ENCODE measurements at places on chromosomes 4 and X.

DNA sequence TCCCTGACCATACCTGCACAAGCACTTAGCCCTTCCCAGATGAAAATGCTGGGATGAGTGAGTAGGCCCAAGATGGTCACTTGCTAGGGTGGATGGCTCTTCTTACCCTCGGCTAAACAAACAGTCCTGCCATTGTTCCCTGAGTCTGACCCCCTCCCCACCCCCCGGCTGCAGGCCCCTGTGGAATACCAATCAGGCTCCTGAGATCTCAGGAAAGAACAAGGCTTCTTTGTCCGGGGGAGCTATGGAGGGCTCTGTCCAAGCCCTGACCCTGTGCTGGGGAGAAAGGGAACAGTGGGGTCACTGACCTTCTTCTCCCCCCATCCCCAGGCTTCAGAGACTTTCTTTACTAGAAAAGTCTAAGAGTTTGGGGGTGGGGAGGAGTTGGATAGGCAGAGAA, 6.0 kb downstream of the PLP1 start:
- no peak for DNase-seq

DNA sequence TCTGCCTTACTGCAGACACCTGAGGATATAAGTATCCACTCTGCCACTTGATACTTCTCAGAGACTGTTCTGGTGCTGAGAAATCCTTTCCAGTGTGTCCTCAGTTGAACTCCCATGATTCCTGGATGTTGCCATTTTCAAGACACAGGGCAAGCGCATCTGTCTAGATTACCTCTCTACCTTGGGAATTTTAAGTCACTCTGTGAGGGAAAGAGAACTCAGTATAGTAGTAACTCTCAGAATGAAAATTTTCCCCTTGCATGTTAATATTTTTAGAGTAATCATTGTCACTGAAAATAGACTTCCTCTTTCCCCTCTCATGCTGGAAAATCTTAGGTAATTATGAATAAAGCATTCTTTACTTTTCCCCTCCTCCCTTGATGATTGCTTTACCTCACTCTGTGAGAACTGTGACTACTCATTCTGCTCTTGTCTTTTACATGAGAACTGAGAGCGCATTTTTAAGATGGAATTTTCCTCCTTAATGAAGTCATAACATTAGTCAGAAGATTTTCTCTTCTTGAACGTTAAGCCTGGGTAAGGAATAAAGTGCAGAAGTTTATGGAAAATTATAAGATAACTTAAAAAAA, 45.0 kb downstream of the TET2 start:
- DNase-seq = no peak

- DNase-seq = no peak
These were observed 477 bp downstream of the SLC35A2 start for GRCh38 chrX:48910926-48911411.

DNA sequence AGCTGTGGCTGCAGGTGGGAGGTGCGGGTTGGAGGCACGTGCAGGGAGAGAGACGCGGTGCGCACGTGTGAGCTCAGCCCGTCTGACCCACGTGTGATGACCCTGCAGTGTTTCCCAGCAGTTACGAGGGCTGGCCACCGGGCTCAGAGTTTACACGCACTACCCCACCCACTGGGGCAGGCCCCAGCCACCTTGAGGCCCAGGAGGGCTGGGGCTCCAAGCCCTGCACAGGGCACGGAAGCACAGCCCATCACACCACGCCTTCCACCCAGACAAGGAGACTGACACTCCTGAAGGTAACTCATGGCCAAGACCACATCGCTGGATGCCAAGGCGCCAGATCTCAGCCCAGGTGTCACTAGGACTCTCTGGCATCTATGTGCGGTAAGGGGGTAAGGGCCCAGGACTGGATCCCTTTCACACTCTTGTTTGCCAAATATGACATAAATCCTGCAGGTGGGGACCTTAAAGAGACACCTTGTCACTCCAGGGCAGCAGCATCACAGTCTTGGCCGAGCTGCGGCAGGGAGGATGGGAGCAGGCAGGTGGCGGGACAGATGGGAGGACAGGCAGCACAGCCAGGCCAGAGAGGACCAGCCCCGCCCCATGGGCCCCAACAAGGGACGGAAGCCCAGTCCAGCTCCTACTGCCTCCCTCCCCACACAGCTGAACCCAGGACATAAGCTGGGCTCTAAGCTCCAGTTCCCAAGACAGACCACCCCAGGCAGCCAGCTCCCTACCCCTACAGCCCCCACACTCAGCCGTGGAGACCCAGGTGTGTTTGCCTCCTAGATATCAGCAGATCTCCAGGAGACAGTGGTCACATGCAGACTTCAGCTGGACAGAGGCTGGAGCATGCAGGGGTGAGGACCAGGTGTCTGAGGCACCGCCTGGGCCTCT, 56.8 kb downstream of the ZFYVE28 start:
- no peak for DNase-seq

DNA sequence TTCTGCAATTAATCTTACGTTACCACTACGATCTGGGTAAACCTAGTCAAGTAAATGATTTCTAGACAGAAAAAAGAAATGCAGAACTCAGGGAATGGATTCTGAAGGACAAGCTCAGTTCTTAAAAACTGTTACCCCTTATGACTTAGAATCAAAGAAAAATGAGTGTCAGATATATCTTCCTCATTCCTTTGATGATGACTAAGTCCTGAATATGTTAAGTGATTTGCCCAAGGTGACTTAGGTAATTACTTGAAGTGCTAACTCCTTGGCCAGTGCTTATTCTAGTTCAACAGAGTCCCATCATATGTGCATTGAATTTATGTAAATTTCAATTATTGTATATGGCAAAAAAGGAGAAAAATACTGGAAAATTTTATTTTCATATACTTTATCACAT, 92.5 kb downstream of the PPEF1 start:
- no peak for DNase-seq
